B cell (primary cell): ENCODE measurements at places on chromosomes 7 and 10. TPM values are rescaled to one million over a fixed set of nuclear protein-coding genes. Genes with fewer than 3 reads are reported as not detected.

GRCh38 chr7:8208816-8209215 is 53.2 kb downstream of the ICA1 start:
- no peak for DNase-seq
- no peaks in the 10 kb centered on the region for H3K4me1 ChIP-seq
- H3K36me3 ChIP-seq = no peaks in the 10 kb centered on the region
- H3K27me3 ChIP-seq = no peaks in the 10 kb centered on the region

GRCh38 chr10:42875798-42876341 is 93.3 kb downstream of the BMS1 start:
- no peaks in the 10 kb centered on the region for H3K36me3 ChIP-seq
- no peak overlapping the region for H3K4me3 ChIP-seq

DNA sequence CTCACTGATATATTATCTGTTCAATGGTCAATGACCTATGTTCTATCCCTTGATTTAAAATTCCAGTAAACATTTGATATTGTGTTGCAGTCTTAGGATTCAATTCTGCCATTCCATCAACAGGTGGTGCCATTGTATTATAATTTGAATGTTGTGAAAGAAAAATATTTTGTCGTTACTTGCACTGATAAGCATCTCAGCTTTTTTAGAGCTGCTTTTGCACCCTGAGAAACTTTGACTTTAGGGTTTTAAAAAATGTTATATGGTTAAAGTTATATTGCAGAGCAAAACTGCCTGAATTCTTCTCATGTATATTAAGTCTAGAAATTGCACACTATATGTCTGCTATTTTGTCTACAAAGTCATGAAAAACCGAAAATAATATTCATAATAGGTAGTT is 18.8 kb upstream of the MINDY3 start:
- H3K27ac ChIP-seq = no peak overlapping the region
- peak; percentile 26 for DNase-seq
- H3K4me1 ChIP-seq = no peaks in the 10 kb centered on the region
- no peaks in the 10 kb centered on the region for H3K36me3 ChIP-seq
- no peak overlapping the region for H3K4me3 ChIP-seq

DNA sequence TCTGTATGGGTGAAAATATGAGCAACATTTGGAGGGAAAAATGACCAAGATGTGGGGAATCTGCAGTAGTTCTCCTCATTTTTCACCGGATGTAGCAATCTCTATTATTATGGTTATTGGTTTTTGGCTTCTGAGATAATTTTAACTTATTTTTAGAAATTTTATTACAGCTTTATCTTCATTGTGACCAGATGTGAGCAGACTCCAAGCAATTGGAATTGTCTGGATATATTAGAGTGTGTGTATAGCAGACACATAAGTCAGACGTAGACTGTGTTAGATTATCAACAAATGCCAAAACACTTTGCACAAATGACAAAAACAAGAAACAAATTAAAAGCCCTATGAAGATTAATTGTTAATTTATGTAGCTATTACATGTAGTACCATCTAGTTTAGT is 249.1 kb downstream of the DNAJB9 start:
- no peaks in the 10 kb centered on the region for H3K4me1 ChIP-seq
- no peaks in the 10 kb centered on the region for H3K27me3 ChIP-seq
- DNase-seq = no peak
- no peak overlapping the region for H3K27ac ChIP-seq
- no peak overlapping the region for H3K4me3 ChIP-seq

SUGCT gene
- 0.86 and 2.6 TPM in 2 replicates for total RNA-seq

FAM241B gene
- total RNA-seq = 0.54 and 1.1 TPM in 2 replicates
